Colonic mucosa (tissue), 4 donors: ENCODE measurements at places on chromosomes 5 and 9. TPM values are rescaled to one million over a fixed set of nuclear protein-coding genes. Genes with fewer than 3 reads are reported as not detected.

IL33 gene
- 16.4 TPM for total RNA-seq

GPR150 gene
- 0.52 TPM for total RNA-seq

GNG10 gene
- total RNA-seq = 12.6 TPM

SLC36A2 gene
- not detected for total RNA-seq

GRCh38 chr5:52956014-52956413 lies 33.1 kb upstream of the ITGA2 start:
- DNase-seq = no peak

GRCh38 chr5:75167345-75167744 lies 69.3 kb downstream of the ANKRD31 start:
- DNase-seq = no peak

DNA sequence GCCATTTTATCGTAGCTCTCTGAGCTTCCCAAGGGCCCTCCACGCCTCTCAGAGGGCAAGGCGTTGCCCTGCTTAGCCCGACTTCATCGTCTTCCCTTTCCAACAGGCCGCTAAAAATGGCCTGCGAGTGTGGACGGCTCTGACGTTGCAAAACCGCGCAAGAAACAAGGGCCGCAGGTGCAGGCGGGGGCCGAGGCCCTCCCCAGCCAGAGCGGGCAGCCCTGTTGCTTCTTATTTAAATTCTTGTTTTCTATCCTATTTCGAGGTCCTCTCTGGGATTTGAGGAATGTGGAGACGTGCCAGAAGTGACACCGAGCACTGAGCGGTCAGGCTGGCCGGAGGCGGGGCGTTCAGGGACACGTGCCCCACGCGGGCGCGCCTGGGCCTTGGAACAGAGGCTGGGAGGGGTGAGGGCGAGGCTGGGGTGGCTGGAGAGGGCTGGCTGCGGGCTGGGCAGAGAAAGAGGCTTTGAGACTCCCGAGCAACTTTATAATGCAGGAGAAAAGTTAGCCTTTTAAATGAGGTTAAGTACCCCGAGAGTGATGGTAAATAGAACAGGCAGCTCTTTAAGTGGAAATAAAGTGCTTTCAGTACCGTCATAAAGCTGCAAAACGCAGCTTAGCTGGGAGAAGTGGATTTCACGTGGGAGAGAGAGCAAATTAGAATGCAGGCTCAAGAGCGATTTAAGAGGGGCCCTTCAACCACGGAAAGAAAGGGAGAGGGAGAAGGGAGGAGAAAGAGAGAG lies 243.6 kb downstream of the AUH start:
- DNase-seq = peak; percentile 89

GRCh38 chr5:135127439-135128240 lies 93.6 kb upstream of the PITX1 start:
- DNase-seq = peak; percentile 82

- DNase-seq = no peak
Observed at GRCh38 chr9:81609782-81610739, 79.3 kb downstream of the TLE1 start.

DNA sequence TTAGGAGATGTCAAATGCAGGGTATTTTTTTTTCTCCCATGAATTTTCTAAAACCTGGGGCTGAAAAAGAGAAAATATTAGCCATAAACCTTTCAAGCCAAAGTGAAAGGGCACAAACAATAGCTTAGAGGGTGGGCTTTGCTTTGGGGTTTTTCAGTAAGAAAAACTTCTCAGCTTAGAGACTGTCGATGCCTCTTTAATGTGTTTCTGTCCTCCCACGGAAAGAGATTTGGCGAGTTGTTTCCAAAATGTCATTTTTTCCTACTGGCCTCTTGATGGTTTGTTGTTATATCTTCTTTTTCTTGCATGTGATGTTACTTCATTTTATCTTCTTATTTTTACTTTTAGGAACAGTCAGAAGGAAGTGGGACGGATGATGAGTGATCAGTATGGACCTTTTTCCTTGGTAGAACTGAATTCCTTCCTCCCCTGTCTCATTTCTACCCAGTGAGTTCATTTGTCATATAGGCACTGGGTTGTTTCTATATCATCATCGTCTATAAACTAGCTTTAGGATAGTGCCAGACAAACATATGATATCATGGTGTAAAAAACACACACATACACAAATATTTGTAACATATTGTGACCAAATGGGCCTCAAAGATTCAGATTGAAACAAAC lies 177.3 kb downstream of the SMARCA2 start:
- no peak for DNase-seq

DNA sequence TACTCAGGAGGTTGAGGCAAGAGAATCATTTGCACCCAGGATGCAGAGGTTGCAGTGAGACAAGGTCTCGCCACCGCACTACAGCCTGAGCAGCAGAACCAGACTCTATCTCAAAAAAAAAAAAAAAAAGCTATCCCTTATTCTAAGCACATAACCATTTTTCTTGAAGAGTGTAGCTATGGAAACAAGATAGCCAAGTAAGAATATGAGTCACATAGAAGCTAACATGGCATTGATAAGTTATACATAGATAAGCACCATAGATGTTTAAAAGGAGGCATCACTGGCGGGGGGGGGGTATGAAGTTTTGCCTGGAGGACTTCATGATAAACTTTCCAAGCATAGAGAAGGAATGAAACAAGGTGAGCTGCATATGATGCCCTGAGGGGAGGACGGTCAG lies 26.0 kb downstream of the CHSY3 start:
- no peak for DNase-seq

GRCh38 chr5:6176102-6176693 lies 202.1 kb downstream of the MED10 start:
- DNase-seq = no peak
